ENCODE measurements at places on chromosomes 1 and 21.

GRCh38 chr1:78607334-78607927 lies 12.8 kb upstream of the IFI44L start:
- DNase-seq: no peak
- H3K4me3 ChIP-seq: no peak overlapping the region
- no peaks in the 10 kb centered on the region for H3K4me1 ChIP-seq

DNA sequence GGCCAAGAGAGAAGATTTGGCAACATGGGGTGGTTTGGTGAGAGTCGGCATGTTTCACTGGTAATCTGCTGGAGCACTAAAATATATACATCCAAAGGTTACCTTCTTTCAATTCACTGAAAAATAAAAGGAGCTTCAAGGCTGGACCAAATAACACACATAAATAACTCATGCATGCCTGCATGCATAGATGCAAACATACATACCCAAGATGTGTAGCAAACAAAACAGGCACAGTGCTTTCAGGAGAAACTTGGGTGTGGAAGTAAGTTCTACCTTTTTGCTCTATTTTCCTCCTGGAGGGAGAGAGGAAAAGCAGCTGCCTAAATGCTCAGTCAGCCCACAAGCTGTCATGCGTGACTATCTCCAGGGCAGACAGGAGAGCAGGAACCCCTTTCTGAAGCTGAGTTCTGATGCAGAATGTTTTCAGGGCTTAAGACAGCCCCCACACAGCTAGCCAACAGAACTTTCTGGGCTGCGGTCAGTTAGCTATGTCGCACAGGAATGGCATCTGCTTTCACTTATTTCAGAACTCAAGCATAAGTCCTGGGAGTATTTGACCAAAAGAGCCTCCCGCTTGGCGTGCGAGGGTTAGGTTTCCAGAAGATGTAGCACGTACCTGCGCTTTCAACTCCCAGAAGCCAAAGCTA lies 166.2 kb downstream of the TOMM20 start:
- peaks cover 70% of the 10 kb centered on the region for H3K4me1 ChIP-seq
- H3K27me3 ChIP-seq: no peaks in the 10 kb centered on the region
- H3K36me3 ChIP-seq: peaks cover 10% of the 10 kb centered on the region
- H3K27ac ChIP-seq: peak overlapping the region; percentile 92

GRCh38 chr1:109787211-109787844 lies 23.6 kb upstream of the EPS8L3 start:
- peak overlapping the region; percentile 50 for H3K27ac ChIP-seq
- H3K4me3 ChIP-seq: no peak overlapping the region
- DNase-seq: no peak
- peaks cover 40% of the 10 kb centered on the region for H3K4me1 ChIP-seq
- no peaks in the 10 kb centered on the region for H3K36me3 ChIP-seq
- H3K27me3 ChIP-seq: no peaks in the 10 kb centered on the region

- peaks cover 17% of the 10 kb centered on the region for H3K36me3 ChIP-seq
- H3K4me3 ChIP-seq: no peak overlapping the region
- no peak overlapping the region for H3K27ac ChIP-seq
- peaks cover 30% of the 10 kb centered on the region for H3K4me1 ChIP-seq
- DNase-seq: peak; percentile 32
Measured at GRCh38 chr1:174998569-174999215, 1.1 kb upstream of the CACYBP start.

DNA sequence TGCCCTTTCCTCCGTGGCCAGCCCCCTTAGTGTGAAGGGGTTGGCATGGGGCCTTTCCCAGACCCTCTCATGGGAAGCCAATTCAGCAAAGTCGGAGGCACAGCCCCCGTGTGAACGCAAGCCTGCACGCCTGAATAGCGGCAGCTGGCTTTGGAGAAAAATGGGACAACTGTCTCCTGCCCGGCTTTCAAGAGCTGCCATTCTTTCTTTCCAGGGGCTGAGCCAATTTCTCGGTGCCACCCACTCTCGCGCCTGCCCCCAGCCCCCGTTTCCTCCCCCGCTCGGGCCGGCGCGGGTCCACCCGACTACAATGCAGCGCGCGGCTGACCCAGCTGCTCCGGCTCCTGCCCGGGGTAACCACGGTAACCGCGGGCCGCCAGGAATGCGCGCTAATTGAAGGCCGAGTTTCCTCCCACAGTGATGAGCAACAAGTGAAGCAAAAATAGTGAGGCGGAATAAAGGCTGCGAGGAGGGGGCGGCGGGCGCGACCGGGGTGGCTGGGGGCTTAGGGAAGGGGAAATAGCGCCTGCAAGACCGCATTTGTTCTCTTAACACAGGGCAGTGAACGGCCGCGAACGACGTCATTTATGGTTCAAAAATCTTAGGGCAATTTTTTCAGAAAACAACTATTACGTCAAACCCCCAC lies 27.8 kb downstream of the ILDR2 start:
- peaks cover 31% of the 10 kb centered on the region for H3K4me1 ChIP-seq
- no peak overlapping the region for H3K4me3 ChIP-seq
- H3K27me3 ChIP-seq: peaks cover 26% of the 10 kb centered on the region
- H3K27ac ChIP-seq: no peak overlapping the region

GRCh38 chr1:27388337-27389005 lies 4.0 kb upstream of the GPR3 start:
- no peak overlapping the region for H3K4me3 ChIP-seq
- peaks cover 13% of the 10 kb centered on the region for H3K4me1 ChIP-seq
- H3K27ac ChIP-seq: no peak overlapping the region

DNA sequence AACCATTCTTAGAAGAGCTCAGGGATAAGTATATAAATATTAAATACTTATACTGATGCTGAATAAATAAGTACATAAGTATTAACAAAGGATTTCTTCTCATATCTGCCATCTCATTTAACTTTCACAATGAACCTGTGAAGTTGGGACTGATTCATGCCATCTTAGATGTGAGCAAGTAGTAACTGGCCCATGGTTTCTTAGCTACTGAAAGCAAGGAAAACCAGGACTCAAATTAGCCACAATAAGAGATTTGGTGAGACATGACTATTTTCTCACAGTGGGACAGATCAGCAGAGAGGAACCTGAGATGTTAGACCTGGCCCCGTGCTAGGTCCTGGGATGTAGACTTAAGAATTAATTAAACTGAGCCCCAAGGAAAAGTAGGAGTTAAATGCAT lies 8.2 kb upstream of the RAB3B start:
- no peak for DNase-seq
- H3K4me3 ChIP-seq: no peak overlapping the region
- H3K36me3 ChIP-seq: no peaks in the 10 kb centered on the region
- H3K27ac ChIP-seq: no peak overlapping the region

DNA sequence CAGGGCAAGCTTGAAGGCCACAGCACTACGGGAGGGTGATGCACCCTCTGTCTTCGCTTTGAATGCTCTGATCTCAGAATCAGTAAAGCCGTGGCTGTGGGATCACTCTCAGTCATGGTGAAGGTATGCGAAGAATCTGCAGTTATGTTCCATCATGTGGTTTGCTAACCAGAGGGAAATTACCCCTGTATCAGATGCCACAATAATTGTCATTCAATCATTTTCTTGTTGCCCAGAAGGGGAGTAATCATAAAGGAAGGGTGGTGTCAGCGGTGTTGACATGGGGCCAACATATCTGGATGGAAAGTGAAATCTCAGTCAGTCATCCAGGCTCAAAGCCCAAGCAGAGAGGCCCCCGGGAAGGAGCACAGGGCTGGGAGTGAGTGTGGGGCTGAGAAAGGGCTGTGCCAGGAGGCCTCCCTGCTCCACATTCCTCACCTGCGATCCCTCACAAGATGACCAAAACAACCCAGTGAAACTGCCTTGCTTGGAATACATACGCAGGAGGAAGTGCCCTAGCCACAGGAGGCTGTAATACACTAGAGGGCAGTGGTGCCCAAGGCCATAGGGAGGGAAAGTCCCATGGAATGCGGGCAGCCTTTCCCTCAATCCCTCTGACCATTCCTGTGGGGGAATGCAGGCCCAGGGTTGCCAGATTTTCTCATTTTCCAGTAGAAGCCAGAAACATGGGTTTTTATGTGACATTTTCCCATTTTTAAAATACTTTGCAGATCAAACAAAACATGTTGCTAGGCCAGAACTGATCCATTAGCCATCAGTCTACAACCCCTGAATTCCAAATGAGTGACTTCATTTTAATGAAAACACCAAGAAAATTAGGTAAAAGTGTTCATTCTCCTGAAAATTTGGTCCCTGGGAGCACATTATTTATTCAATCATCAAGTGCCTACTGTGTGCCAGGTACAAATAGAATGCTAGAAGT lies 95.7 kb upstream of the VANGL1 start:
- H3K36me3 ChIP-seq: no peaks in the 10 kb centered on the region
- H3K27me3 ChIP-seq: no peaks in the 10 kb centered on the region
- DNase-seq: no peak
- no peak overlapping the region for H3K27ac ChIP-seq
- no peak overlapping the region for H3K4me3 ChIP-seq

DNA sequence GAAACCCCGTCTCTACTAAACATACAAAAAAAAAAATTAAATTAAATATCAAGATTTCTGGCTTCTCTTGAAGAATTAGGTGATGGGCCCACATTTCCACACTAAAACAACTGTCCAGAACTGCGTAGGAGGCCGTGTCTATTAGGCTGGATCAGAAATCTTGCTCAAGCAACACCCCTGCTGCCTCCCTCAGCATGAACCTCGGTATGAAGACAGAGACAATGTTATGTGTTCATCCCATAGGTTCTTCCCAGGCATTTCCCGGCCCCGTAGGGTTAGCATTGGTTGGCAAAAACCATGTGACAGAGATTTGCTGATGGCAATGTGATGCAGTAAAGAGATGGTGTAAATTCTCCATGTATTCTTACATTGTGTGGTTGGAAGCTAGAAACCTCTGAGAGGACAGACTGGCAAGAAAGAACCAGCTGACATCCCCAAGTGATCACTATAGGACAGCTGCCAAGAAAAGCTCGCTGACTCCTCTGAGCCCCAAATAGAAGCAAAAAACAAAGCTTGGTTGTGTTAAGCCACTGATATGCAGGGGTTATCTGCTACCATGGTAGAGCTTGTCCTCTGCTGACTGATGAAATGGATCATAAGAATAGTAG lies 34.5 kb downstream of the EBNA1BP2 start:
- peaks cover 17% of the 10 kb centered on the region for H3K27me3 ChIP-seq
- H3K4me1 ChIP-seq: no peaks in the 10 kb centered on the region
- H3K36me3 ChIP-seq: no peaks in the 10 kb centered on the region
- no peak overlapping the region for H3K4me3 ChIP-seq

- H3K27me3 ChIP-seq: peaks cover 20% of the 10 kb centered on the region
- H3K4me3 ChIP-seq: no peak overlapping the region
- no peaks in the 10 kb centered on the region for H3K36me3 ChIP-seq
- H3K4me1 ChIP-seq: peaks cover 13% of the 10 kb centered on the region
- no peak overlapping the region for H3K27ac ChIP-seq
- DNase-seq: no peak
Measured at GRCh38 chr1:160168016-160168415, 16.6 kb downstream of the ATP1A4 start.

DNA sequence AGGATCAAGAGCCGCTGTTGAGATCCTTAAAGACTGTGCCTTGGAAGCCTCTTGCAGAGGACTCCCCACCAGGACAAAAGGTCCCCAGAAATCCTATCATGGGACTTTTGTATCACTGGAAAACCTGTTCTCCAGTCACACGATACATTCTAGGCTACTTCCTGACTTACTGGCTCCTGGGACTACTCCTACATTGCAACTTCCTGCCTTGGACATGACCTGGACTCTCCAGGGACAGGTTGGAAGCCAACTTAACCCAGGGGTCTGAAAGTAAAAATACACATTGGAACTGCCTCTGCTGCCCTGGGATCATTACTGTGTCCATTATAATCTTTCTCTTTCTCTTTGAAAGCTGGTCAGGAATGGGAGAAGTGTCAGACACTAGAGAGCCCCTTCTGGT lies 9.9 kb downstream of the PIGV start:
- DNase-seq: no peak
- H3K27ac ChIP-seq: peak overlapping the region; percentile 72
- H3K4me1 ChIP-seq: peaks cover 47% of the 10 kb centered on the region
- peaks cover 40% of the 10 kb centered on the region for H3K36me3 ChIP-seq
- H3K4me3 ChIP-seq: no peak overlapping the region

- H3K4me3 ChIP-seq: peak overlapping the region; percentile 79
- peak overlapping the region; percentile 74 for H3K27ac ChIP-seq
- no peaks in the 10 kb centered on the region for H3K36me3 ChIP-seq
- no peaks in the 10 kb centered on the region for H3K27me3 ChIP-seq
- peaks cover 9% of the 10 kb centered on the region for H3K4me1 ChIP-seq
Measured at GRCh38 chr21:45541221-45542039, 810 bp downstream of the SLC19A1 start.

DNA sequence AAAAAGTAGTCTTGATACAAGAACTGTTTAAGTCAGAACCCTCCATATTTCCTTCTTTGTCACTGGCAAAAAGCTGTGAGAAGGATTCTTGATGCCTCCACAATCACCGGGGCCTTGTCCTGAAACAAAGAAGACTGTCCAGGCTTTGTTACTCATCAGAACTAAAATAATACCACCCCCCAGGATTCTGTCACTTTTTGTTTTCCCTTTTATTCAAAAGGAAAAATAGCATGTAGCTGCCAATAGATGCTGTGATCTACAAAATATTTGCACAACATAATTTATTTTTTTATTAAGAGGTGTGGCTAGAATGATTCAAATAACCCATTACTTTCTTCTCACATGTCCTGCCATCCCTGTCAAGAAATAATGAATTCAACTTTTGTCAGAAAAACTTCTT lies 173.7 kb downstream of the LYPLAL1 start:
- H3K27ac ChIP-seq: no peak overlapping the region
- H3K4me3 ChIP-seq: no peak overlapping the region
- H3K36me3 ChIP-seq: no peaks in the 10 kb centered on the region
